ENCODE measurements at places on chromosomes 6 and 20.
A peak's percentile ranks its signal among the peaks of the same experiment; 100 is the strongest.

GRCh38 chr20:7285918-7286556 lies 518.6 kb downstream of the BMP2 start:
- DNase-seq: peak; percentile 37

- DNase-seq: no peak
Observed at GRCh38 chr20:50152394-50153152, 950 bp downstream of the PEDS1 start.

DNA sequence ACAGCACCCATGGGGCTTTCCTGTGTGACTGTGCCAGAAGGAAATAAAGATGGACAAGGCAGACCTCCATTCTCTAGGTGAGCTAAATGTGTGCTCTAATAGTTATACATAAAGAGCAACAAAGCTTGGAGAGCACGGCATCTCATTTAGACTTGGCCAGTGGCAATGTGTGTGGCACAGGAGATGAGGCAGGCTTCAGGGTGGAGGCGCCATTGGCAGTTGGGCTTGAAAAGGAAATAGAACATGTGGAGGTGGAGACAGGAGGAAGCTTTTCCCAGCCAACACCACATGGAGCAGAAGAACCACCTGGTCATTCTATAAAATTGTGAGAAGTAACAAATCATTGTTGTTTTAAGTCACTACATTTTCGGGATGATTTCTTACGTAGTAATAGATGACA lies 3.6 kb upstream of the RALY start:
- no peak for DNase-seq

- DNase-seq: no peak
Observed at GRCh38 chr6:96101564-96101963, 85.8 kb downstream of the FUT9 start.

GRCh38 chr6:15800841-15801617 lies 138.2 kb upstream of the DTNBP1 start:
- DNase-seq: no peak

DNA sequence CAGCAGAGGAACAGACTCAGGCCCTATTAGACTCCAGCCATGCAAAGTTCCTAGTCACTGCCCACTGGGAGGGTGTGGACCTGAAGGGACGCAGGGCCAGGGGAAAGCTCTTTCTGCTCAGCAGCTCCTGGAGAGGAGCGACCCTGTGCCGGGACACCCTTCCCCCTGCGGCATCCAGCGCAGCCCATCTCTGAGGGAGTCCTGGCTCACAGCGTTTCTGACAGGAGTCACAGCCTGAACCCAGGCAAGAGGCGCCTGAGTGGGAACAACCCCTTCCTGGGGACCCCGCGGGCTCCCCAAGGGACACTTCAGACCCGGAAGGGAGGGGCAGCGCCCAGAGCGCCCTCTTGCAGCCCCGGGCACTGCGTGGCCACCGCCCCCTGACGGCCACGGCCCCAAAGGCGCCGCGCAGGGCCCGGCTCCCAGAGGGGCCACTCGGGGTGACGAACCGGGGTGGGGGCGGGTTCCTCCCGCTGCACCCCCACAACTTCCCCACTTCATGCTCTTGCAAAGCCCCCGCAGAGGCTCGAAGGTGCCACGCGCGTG lies 862 bp downstream of the UCKL1 start:
- peak; percentile 45 for DNase-seq

GRCh38 chr6:90605749-90606340 lies 19.0 kb upstream of the MAP3K7 start:
- no peak for DNase-seq

- no peak for DNase-seq
Observed at GRCh38 chr6:145279993-145280392, 455.3 kb downstream of the EPM2A start.

DNA sequence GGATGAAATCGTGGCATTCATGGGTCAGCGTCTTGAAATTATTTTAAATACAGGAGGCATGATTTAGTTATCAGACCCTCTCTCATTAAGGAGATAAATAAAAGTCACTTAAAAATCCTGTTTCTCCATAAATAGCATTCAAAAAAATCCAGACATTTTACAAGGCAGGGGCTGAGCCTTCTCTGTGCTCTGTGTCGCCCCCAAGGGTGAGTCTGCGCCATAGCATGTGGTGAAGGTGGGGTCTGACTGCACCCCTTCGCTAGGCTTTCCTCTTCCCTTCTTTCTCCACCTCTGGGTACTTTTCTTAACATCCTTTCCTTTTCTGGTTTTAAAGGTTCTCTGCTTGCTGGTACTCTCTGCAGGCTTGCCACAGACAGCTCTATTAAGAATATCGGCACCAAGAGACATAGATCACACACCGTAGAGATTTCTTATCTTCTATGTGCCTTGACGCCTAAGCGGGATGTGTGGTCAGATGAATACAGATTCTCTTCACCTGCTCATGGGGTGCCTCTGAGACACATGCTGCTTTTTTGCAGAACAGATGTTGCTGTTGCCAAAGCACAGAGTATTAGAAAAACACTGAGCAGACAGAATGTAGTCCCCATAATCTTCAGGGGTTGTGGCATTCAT lies 20.1 kb upstream of the FAM209A start:
- peak; percentile 28 for DNase-seq

DNA sequence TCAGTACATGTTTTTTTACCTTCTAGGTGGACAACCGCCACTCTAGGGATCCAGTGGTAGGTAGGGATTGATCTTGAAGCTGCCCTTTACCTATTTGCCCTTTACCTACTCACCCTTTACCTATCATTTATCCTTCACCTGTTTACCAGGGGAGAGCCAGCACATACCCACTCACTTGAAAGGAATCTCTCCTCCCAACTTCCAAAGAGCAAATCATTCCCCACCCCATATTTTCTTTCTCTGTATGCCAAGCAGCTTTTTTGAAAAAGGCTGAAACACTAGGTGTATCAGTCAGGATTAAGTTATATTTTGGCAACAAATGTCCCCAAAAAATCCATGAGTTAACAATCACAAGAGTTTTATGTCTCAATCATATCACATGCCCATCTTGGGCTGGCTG lies 10.5 kb upstream of the EPM2A start:
- DNase-seq: no peak

DNA sequence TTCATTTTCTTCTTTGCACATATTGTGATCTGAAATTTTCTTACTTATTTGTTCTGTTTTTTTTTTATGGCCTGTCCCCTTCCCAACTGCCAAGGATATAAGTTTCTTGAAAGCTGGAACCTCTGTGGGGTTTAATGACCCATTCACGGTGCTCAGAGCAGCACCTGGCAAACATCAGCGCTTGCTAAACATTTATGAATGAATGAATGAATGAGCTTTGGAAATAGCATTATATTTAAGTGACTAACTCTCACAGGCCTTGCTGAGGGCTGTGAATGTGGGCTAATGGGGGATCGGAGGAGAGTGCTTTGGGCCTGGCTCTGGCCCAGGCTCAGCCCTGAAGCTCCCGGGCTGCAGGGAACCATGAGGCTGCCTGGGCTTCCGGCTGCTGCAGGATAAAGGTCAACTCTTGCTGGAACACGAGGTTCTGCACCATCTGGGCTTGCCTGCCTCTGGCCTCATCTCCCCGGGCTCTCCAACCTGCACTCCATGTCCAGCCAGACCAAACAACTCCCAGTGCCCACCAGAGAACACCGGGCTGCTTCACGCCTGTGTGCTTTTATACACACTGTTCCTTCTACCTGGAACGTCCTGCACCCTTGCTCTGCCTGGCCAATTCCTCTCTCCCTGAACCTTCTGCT lies 14.6 kb upstream of the ARMC12 start:
- DNase-seq: no peak

GRCh38 chr6:153947808-153948447 lies 91.1 kb upstream of the OPRM1 start:
- DNase-seq: peak; percentile 24

GRCh38 chr6:86937219-86938079 lies at the start of gene HTR1E:
Gene HTR1E, plus strand, starts transcription at chr6:86937528. Its CDS starts 77,807 bp downstream, at chr6:87015335.
- DNase-seq: peak; percentile 32

DNA sequence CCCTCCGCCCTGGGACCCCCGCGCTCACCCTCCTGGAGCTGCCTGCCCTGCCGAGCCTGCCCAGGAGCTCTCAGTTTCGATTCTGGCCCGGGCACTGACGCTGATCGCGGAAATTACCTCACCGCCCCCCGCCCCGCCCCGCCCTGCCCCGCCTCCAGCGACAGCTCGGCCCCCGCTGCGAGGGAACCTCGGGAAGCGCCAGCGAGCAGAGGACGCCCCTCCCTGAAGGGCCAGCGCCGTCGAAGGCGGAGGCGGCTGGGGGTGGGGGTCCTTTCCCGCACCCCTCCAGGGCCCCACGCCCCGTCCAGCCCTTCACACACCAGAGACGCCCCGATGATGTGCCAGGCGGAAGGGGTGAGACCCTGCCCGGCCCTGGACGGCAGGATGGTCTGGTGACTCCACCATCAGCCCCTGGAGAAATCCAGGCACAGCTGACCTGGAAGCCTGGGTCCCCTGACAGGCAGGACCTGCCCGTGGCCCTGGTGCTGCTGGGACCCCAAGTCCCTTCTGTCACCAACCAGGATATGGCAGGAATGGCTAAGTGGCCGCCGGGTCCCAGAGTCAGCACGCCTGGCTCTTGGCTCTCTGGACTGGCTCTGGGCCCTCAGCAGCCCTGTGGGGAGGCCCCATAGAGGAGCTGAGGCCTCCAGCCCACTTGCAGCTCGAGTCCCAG lies at the start of gene HELZ2:
TSS of gene HELZ2 (minus strand) at position 84 of the 673 bp plus-strand sequence. CDS start 1,854 bp downstream, outside the sequence.
- peak; percentile 58 for DNase-seq

DNA sequence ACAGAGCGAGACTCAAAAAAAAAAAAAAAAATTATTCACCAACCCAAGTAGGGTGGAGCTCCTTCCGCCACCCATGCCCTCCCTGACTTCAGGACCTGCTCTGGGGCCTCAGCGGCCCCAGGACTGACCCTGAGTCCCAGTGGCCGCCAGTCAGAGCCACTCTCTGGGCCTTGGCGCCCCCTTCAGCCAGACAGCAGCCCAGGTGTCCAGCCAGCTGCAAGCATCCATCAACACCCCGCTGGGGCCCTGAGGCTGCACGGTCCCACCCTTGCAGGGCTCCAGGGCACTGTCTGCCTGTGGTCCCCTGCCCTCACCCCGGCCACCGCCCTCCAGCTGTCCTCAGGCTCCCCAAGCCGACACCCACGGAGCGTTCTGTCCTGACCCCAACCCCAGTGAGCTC lies 11.4 kb upstream of the KCNQ2 start:
- no peak for DNase-seq

- no peak for DNase-seq
Observed at GRCh38 chr6:150403458-150404246, 34.8 kb downstream of the IYD start.

DNA sequence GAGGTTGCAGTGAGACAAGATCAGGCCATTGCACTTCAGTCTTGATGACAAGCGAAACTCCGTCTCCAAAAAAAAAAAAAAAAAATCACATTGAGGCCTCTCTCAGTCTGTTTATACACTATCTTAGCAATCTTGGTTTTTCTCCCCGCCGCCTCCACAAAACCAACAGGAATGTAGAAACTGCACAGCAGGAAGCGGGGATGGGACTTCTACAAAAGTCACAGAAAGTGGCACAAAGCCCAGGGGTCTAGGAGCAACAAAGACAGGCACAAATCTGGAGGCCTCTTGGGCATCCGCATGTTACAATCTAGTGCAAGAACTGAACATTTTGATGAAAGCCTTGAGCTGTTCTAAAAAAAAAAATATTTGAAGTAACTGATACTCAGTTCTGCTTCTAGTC lies 48.6 kb downstream of the KDM1B start:
- no peak for DNase-seq

DNA sequence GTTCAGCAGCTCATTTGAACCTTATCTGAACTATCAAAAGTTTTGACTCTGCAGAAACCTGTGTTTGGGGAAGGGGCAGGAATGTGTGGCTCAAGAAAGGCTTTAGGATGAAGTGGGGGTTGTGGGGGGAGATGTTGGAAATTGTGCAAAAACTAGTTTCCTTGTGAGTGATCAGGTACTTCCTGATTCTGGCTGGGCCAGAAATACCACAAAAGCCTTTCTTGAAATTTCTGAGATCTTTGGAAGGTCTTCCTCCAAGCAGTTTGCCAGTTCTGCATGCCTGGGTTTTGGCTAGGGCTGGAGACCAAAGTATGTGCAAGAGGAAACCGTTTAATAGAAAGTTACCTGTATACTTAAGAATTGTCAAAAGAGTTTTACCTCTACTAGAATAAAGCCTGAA lies 116.6 kb downstream of the BMP2 start:
- no peak for DNase-seq

GRCh38 chr6:112851146-112851545 lies 504.0 kb downstream of the RFPL4B start:
- DNase-seq: no peak

DNA sequence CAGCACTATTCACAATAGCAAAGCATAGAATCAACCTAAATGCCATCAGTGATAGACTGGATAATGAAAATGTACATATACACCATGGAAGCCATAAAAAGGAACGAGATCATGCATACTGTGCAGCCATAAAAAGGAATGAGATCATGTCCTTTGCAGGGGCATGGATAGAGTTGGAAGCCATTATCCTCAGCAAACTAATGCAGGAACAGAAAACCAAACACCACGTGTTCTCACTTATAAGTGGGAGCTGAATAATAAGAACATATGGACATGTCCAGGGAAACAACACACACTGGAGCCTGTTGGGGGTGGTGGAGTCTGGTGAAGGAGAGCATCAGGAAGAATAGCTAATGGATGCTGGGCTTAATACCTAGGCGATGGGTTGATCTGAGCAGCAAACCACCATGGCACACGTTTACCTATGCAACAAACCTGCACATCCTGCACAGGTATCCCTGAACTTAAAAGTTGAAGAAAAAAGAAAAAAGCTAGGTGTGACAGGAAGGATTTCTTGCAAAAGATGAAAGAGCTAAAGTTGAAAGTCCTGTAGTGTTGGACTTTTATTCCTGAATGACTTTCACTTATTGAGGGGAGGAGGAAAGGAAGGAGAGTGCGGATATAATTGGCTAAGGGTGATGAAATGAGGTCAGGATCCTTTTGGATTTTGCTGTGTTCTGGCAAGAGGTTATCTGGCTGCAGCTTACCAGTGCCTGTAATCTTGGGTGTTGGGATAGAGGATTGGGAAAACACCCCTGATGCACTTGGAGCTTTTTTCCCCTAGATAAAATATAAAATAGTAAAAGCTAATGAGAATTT lies 8.5 kb downstream of the TRMT11 start:
- no peak for DNase-seq

- DNase-seq: no peak
Observed at GRCh38 chr20:59835448-59836395, 97.7 kb downstream of the SYCP2 start.

- peak; percentile 27 for DNase-seq
Observed at GRCh38 chr6:123715006-123715863, 78.5 kb upstream of the TRDN start.

DNA sequence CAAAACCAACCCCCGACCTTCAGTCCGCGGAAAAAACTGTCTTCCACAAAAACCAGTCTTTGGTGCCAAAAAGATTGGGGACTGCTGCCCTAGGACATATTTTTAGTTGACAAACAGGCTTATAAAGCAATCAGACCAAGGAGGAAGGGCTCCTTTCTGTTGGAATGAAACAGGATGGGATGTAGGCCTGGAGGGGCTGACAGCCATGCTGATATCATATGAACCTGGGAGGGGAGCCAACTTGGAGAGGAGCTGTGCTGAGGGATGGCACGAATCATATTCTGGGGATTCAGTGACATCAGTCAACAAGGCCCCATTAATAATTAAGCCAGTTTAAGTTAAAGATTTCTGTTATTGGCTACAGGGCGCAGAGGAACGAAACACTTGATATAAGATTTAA lies 225.4 kb upstream of the TSHZ2 start:
- DNase-seq: no peak

GRCh38 chr6:4698901-4699659 lies 77.1 kb upstream of the CDYL start:
- no peak for DNase-seq

GRCh38 chr6:21665110-21665391 lies 71.5 kb downstream of the SOX4 start:
- DNase-seq: no peak

- DNase-seq: peak; percentile 31
Observed at GRCh38 chr20:3077618-3078134, 6.3 kb downstream of the OXT start.

- no peak for DNase-seq
Observed at GRCh38 chr6:170029416-170030283, 261.2 kb downstream of the DLL1 start.
